NCI-H2107 (cell line): ENCODE measurements at places on chromosomes 7 and 10.

DNA sequence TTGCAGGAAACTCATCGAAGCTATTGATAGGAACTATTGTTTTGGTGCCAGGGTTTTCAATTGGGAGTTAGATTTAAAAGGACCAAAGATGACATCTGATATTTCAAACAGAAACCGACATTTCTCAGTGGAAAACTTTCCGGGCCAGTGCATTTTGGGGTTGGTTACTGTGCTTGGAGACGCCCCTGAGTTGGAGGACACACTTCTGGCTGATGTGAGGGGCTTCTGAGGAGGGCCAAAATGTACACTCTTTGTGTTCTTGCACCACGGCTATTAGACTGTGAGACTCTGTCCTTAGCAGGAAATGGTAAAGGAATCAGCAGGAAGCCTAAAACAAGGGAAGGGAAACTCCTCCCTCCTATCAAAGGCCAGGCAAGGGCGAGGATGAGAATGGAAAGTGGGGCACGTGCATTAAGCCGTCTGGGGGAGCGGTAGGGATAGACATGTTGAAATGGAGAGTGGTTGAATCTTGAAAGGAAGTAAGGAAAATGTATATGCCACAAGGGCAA lies 1.8 kb upstream of the SRGN start:
- no peak for DNase-seq

- no peak for DNase-seq
Observed at GRCh38 chr7:144969787-144970186, 133.9 kb upstream of the TPK1 start.

DNA sequence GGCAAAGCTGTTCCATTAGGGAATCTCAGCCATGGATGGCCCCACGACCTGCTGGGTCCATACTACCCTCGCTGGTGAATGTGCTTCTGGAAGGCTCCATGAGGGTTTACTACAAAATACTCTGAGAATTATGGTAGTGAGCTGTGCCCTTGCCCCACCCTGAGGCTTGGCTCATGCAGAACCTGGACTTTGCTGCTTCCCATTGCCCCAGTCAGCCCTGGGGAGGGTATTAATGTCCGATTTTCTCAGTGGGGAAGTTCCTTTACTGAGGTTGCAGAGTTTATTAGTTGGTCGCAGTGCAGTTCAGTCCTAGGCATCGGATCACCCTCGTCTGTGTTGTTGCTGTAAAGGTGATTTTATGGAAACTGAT lies 310.1 kb downstream of the WDR37 start:
- DNase-seq: no peak

- DNase-seq: no peak
Observed at GRCh38 chr10:101609481-101609880, 21.4 kb downstream of the DPCD start.

DNA sequence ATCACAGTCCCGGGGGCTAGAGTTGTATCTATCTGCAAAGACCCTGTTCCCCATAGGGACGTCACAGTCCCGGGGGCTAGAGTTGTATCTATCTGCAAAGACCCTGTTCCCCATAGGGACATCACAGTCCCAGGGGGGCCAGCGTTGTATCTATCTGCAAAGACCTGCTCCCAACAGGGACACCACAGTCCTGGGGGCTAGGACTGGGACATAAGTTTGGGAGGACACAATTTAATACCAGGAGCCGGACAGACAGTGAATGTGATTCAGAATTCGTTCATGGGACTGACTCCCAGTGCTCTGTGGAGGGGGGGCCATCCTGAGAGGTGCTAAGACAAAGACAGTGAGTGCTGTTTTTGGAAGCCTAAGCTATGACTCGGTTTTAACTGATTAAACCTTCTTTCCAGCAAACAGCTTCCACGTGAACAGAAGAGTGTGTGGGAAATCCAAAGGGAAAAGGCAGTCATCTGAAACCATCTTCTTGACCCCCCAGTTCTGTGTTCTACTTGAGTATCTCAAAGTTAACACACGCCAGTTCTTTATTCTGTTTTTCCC lies 153.0 kb downstream of the DIP2C start:
- no peak for DNase-seq

DNA sequence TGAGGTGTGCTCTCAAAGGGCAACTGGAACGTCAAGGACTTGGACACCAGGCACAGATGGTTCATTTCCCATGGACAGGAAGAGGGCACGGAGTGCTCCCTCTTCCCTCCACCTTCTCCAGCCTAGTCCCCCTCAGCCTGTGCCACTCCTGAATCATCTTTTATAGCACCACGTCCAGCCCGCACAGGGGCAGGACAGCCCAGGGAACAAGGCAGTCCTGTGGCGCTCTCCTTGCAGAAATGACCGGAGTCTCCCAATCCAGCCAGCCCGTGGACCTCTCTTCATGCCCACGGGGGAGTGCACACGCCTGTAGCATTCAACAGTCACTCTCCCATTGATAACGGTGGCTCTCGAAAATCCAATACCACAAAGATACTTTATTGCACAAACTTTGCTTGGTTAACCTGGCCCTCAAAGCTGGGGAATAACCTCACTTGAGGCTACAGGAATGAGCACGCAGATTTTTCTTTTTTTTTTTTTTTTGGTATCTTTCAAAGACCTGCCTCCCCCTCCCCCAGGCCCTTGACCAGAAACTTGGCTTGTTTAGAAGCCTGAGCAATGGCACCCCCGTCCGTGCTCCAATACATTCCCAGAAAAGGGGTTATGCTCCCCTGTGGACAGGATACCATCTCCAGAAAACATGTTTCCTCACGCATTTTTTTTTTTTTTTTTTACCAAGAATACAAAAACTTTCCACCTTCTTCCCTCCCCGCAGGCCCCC lies 733 bp downstream of the PRKCQ start:
- no peak for DNase-seq

GRCh38 chr10:4772202-4772570 lies 53.8 kb upstream of the AKR1E2 start:
- no peak for DNase-seq

DNA sequence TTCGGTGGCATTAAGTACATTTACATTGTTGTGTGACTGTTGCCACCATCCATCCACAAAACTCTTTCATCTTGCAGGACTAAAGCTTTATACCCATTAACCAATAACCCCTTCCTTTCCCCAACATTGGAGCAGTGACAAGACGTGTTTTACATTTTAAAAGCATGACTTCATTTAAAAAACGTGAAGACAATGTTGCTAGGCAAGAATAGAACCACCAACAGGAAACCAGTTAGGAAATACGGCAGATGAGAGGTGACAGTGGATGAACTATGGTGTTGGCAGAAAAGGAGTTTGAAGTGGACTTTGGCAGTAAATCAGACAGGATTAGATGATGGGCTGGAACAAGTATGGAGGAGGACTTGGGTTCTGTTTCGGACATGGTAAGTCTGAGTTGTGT lies 17.0 kb downstream of the TMEM236 start:
- DNase-seq: no peak

DNA sequence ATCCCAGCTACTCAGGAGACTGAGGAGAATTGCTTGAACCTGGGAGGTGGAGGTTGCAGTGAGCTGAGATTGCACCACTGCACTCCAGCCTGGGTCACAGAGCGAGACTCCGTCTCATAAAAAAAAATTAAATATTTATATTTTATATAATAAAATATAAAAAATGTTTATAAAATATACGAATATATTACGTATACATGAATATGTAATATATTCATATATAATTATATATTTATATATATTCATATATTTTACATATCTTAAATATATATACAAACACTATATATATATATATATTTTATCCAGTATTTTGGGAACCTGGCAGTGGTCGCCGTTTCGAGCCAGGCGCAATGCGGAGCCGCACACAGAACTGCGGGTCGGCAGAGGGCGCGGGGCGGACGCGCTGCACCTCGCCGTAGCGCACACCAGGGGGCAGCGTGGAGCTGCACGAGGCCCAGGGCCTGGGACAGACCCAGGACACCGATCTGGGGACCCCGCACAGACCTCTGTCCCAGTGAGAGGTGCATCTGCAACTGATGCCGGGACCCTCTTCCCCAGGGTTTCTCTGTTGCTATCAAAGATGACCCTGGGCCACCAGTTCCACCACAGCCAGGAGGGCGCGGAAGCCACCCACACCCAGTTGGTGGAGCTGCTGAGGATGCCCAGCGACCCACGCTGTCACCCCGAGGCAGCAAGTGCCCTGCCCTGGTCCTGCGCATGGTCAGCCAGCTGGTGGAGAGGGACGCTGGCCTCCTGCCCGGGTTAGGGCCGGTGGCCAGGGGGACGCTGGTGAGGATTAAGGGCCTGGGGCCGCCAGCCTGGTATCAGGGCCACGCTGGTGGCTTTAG lies 22.7 kb downstream of the AP5Z1 start:
- DNase-seq: no peak

GRCh38 chr10:44923611-44924010 lies 12.5 kb downstream of the TMEM72 start:
- DNase-seq: no peak
